Right ventricle myocardium inferior (tissue), 1 donor: ENCODE measurements at places on chromosomes 7 and 10. TPM values are rescaled to one million over a fixed set of nuclear protein-coding genes. Genes with fewer than 3 reads are reported as not detected.

DNA sequence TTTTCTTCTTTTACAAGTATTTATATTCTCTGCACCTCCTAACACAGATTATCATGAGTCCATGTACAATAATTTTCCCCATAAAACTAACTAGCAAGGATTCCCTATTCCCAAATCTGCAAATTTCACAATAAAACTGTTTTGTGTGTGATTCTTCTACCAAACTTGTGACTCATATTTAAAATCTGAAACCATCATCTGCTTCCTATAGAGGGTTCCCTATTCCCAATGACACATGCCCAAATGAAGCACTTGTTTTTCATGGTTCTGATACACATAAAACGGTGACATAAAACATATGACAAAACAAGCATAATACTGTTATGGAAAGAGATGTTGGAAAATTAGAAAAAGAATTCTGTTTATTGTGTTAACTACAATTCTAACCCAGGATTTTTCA is 657.6 kb downstream of the PARD3 start:
- DNase-seq, result no peak

DNA sequence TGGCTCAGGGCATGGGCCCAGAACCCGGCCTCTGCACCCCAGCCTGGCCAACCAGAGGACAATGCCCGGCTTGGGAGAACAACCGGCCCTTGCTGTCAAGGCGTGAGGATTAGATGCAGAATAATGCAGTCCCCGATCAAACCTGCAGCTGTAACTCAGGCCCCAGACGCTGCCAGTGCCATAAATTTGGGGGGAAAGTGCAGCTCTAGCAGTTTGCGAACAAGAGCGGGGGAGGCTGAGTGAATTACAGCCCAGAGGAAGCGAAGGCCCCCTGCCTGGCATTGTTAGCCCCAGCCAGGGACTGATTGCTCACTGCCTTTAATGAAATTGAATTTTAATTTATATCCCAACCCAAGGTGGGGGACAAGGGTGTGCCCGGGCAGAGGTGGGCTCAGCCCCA is 38.0 kb upstream of the GNA12 start:
- no peak for DNase-seq

DNA sequence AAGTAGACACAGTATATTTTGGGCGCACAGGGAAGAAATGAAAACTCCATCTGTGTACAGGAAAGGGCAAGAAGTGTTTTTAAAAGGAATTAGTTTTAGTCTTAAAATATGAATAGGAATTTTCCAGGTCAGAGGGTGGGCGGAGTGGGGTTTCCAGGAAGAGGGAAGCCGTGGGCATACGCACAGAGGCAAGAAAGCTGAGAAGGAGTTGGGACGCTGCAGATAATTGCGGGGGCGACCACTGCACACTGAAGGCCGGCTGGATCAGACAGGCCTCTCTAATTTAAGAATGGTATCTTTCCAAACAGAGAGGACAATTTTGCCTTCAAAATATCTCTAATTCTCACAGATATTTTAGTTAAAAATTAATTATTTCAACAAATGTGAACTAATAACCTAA is 189.1 kb upstream of the INHBA start:
- no peak for DNase-seq

- DNase-seq, result no peak
These were observed 180.7 kb downstream of the EVX1 start for GRCh38 chr7:27423290-27423689.

GRCh38 chr7:22109761-22110160 is 164.1 kb upstream of the CDCA7L start:
- no peak for DNase-seq

DNA sequence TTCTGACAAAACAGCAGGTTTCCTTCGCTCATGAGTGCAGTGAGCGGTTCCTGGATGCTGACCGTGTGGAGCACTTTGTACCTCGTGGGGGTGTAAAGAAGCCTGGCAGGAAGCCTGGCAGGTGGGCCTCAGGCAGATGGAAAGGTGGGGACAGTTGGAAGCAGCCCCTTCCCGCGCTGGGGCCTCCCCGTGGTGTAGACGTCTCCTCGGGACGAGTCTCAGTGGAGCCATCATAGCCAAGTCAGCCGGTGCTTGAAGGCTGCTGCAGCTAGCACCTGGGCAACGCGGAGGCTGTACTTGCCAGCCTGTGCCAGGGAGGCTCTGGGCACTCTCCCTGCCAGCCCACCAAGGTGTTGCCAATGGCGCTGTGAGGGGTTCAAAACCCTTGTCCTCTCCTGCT is 154.5 kb downstream of the WDR37 start:
- no peak for DNase-seq

DNA sequence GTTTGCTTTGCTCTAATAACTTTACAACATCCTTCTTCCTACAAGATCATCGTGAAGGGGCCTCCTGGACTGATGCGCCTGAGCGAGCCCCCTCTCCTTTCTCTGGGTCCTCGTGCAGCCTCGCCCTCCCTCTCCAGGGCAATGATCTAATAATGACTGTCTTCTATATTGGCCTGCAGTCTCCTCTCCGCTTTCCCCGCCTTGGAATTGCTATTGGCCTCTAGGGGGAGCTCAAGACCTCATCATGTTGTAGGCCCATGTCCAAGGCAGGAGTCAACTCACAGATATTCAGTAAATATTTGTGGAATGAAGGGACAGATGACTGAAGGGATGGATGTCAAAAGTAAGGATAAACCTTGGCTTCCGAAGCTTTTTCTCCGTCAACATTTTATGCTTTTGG is 1180.3 kb downstream of the TYW1 start:
- DNase-seq, result no peak

Gene ALKBH4
- 5.8 TPM for total RNA-seq

DNA sequence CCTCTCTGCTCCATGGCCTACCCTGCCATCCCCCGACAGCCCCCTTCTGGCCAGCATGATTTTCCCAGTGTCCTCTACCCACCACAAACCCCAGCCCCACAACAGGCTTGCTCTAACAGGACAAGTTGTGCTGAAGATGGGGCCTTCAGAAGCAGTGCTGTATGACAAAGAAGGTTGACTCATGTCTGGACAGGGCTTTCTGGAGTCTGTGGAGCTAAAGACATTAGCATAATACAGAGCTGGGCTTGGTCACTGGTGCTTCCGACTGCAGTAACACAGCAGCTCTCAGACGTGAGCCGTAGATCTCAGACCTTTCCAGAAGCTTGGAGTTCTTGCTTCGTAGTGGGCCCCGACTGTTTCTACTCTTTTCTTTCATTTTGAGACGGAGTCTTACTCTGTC is 100.5 kb downstream of the GTF2IRD1 start:
- DNase-seq, result no peak

- no peak for DNase-seq
These were observed 10.9 kb upstream of the KIAA1549 start for GRCh38 chr7:138992052-138992531.

- DNase-seq, result no peak
These were observed 15.0 kb downstream of the PDLIM1 start for GRCh38 chr10:95275726-95276366.

DNA sequence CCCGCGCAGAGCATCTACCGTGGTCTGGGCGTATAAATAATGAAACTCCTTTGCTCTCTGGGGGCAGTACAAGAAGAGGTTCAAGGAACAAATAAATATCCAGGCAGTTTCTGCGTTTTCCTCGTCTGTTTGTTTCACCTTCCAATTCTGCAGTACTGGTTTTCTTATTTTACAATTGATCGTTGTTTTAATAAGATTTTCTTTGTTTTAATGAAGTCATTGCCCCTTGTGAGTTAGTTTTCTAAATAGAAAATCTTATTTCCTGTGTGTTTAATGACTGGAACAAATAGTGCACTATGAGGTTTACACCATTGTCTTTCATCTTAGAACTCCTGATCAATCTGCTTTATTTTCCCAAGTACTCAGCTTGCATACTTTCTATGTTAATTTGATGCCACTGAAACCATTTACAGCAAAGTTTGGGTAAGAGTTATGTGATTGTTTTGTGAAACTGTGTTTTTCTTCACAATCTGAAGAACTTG is 1.2 kb downstream of the PLEKHA1 start:
- no peak for DNase-seq

- no peak for DNase-seq
These were observed 1.8 kb downstream of the PGAM2 start for GRCh38 chr7:44063547-44063893.

DNA sequence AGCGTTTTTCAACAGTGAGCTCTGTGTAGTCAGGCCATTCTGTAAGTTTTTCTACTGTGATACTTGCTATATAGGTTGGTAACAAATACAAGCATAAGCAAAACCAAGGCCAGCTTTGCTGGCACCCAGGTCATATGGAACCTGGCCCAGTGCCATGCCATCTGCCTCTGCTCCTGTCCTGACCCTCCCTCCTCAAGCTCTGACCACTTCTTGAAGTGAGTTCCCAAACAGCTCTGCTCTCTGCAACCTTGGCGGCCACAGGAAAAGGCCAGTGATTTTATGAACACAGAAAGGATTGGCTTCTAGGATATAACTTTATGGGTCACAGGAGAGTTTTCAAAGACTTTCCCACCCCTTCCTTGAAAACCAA is 12.8 kb downstream of the NOD1 start:
- DNase-seq, result no peak

Gene GRID2IP
- not detected for total RNA-seq

Gene FFAR4
- total RNA-seq, result 0.24 TPM

DNA sequence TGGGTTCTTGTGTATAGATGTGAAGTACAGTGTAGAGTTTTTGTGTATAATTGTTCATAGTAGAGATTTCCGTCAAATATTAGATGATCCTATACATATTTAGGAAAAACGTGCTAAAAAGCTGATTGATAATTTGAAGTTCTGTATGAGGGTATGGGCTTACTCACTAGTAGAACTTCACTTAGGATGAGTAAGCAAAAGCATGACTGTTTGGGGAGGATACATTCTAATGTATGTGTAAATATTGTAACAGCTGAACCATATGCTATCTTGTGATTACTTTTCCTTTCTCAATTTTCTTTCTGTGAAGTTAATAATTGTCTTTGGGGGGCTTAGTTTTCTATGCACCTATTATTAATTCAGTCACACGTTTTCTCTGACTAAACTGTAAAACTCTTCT is 53.2 kb upstream of the PDK4 start:
- DNase-seq, result no peak

Gene ARHGEF5
- total RNA-seq, result 2.4 TPM

GRCh38 chr10:35434533-35434932 is 98.2 kb downstream of the CCNY start:
- no peak for DNase-seq

DNA sequence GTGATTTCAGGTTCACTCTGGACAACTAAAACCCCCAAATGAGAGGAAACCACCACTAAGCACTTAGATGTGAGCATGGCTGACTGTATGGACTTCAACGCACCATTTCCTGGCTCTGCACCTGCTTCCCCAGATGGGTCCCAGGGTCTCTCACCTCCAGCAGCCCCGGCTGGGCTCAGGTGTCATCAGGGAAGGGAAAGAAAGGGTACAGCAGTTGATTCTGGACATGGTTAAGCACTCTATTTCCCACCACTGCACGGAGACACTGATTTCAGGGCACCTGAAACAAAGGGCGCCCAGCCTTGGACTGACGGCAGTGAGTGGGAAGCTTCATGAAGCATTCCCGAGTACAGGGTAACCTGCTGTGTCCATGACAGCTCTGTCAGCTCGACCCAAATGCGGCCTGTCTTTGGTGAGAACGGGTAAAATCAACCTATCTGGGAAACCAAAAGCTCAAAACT is 19.0 kb downstream of the FAM53B start:
- peak; percentile 28 for DNase-seq

Gene EBLN1
- not detected for total RNA-seq
